ENCODE measurements at places on chromosomes 3 and 15.

DNA sequence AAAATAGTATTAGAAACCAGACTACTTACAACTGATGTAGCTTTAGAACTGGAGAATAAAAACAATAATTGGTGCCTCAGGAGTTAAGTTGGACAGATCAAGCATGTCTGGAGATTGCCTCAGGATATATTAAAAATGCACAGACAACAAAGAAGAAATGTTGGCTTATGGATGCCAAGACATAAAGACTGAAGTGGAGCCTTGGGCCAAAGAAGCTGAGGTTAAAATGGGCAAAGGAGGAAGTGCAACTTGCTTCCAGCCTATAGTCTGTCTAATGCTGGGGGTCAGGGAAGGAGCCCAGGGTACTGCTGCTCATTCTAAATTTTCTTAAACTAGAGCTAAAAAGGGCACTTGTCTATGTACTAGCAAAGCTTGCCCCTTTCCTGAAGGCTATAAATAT is 77.5 kb downstream of the ESYT3 start:
- no peak for DNase-seq

DNA sequence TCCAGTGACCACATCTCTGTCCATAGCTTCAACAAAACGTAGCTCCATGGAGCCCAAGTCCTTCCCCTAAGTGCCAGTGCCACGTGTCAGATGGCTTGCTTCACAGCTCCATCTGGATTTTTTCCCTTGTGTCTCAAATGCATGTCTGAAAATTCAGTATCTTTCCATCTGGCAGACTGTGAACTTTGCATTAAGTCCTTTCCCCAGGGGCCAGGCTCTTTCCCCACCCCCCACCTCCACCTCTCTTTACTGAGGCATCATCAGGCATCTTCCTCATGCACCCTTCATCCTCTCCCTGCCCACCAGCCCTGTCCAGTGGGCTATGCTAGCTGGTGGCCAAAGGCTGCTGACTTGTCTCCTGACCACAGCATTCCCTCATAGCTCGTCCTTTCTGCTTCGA is 53.7 kb downstream of the PDIA5 start:
- no peak for DNase-seq

- DNase-seq, result peak; percentile 30
Observed at GRCh38 chr15:79168922-79169456, 78.4 kb upstream of the RASGRF1 start.

DNA sequence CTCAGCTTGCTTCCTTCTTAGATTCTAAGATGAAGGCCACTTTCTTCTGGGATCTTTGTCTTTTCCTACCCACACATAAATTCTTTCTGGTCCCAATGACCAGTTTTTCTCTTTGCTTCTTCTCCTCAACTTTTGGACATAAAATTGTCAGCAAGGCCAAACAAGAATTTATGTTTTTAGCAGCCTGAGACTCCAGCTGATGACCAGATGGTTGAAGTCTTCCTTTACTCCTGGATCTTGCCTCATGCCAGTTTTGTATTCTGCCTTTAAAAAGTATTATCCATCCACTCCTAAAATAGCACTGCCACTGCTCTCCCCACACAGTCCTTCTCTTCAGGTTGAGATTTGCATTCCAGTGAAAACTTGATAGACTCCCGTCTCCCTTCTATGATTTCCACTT is 236.0 kb downstream of the VPS13C start:
- DNase-seq, result no peak

DNA sequence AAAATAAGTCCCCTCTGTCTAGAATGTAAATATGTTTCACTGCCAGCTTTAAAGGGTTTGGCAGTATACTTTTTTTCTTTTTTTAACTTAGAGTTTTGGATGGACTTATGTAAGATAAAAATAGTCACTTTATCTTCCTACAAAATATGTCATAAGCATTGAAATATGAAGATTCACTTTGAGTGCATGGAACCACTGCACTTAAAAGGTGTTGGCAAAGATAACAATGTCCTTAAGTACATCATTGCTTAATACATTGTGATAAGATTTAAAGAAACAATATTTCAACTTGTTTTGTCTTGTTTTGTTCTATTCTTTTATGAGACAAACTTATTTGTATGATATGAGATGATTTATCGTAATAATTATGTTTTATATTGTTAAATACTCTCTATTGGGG is 66.3 kb upstream of the NAALADL2 start:
- DNase-seq, result no peak

- DNase-seq, result peak; percentile 91
Observed at GRCh38 chr3:177776661-177777101, 579.4 kb upstream of the TBL1XR1 start.

DNA sequence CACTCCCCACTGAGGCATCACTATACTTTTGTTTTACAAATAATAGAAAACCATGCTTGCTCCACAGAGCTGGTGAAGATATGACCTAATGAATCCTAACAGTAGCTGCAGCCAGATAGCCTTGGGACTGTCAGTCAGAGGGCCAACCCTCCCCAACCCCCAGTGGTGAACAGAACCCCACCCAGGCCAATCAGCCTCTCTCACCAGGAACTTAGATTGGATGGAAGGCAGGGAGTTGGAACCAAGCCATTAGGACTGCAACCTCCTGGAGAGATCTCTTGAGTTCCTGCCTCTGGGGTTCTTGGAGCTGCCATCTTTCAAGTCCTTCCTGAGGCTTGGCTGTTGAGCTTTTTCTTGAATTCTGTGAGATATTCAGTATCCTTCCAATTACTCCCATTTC is 3.0 kb upstream of the MRPS22 start:
- no peak for DNase-seq

- DNase-seq, result peak; percentile 84
Observed at GRCh38 chr15:33279613-33280205, 31.1 kb upstream of the RYR3 start.

GRCh38 chr3:13495921-13496723 is 16.0 kb downstream of the HDAC11 start:
- DNase-seq, result peak; percentile 77

GRCh38 chr15:92000709-92001108 is 147.2 kb downstream of the SLCO3A1 start:
- no peak for DNase-seq

- peak; percentile 54 for DNase-seq
Observed at GRCh38 chr3:31472479-31473390, 60.0 kb upstream of the STT3B start.

DNA sequence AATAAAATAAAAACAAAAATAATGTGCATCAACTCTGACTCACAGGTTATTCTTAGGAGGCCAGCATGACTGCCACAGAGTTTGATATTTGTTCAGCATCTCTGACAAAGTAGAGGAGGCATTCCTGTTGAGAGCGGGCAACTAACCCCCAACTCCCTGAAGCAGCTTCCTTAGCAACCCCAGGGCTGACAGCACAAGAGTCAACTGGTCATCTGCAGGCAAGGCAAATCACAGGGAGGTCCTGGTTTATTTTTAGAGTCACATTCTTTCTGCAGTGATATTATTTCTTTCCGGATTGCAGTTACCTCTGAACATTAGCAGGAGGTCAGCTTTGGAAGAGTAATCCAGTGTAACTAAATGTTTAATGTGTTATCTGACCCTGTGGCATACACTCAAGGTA is 273.0 kb downstream of the PLCL2 start:
- DNase-seq, result peak; percentile 96

GRCh38 chr3:132641837-132642538 is 17.6 kb downstream of the ACAD11 start:
- peak; percentile 60 for DNase-seq

DNA sequence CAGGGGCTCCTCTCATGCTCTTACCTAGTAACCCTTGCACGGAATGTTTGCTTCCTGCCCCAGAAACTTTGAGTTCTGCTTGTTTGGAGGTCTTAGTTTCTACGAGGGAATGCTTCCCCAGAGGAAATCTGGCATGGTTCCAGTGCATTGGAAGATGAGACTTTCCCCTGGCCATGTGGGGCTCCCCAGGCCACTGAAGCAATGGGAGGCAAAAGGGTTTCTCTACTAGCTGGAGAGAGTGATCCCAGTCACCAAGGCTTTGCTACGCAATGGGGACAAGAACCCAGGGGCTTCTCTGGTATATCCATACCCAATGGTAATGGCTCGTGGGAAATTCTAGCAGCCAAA is 44.2 kb upstream of the RPL32 start:
- DNase-seq, result no peak

Data from fibroblast of skin of back (primary cell).